ENCODE measurements at places on chromosomes 2 and 18. TPM values are rescaled to one million over a fixed set of nuclear protein-coding genes. Genes with fewer than 3 reads are reported as not detected.

Gene DCDC2C
- total RNA-seq, result not detected

Gene HTR2B
- 13.3 TPM for total RNA-seq

Gene NT5C1B
- total RNA-seq, result not detected

Gene LHCGR
- total RNA-seq, result 2.3 TPM

Gene OBSL1
- 61.7 TPM for total RNA-seq

Gene IL1R2
- total RNA-seq, result 27.1 TPM

Gene ANKRD44
- total RNA-seq, result 30.3 TPM

Gene KLHL30
- 0.68 TPM for total RNA-seq

Gene SPHKAP
- not detected for total RNA-seq

Gene EPG5
- 35.8 TPM for total RNA-seq

Gene SERPINB3
- not detected for total RNA-seq

Gene ACADL
- total RNA-seq, result 15.3 TPM

Gene HOXD12
- not detected for total RNA-seq

Gene ANKRD36B
- total RNA-seq, result 31.1 TPM

Gene TIGD1
- total RNA-seq, result 3.5 TPM

Gene GLI2
- total RNA-seq, result 1.2 TPM

Gene MITD1
- total RNA-seq, result 21.1 TPM

Gene USP34
- total RNA-seq, result 225 TPM

Gene MDH1B
- 0.65 TPM for total RNA-seq

Gene AGPS
- 32.4 TPM for total RNA-seq

Gene GREB1
- total RNA-seq, result 3.8 TPM

Gene UGT1A4
- total RNA-seq, result not detected

Gene BBS5
- 7.7 TPM for total RNA-seq

Gene HNRNPLL
- 38.2 TPM for total RNA-seq

Gene C2orf72
- 0.49 TPM for total RNA-seq

Gene C2orf92
- 8.6 TPM for total RNA-seq

Gene AQP12A
- not detected for total RNA-seq

Gene ITPRIPL1
- total RNA-seq, result 0.98 TPM
